Jurkat, Clone E6-1 (cell line): ENCODE measurements at places on chromosomes 4 and X.

DNA sequence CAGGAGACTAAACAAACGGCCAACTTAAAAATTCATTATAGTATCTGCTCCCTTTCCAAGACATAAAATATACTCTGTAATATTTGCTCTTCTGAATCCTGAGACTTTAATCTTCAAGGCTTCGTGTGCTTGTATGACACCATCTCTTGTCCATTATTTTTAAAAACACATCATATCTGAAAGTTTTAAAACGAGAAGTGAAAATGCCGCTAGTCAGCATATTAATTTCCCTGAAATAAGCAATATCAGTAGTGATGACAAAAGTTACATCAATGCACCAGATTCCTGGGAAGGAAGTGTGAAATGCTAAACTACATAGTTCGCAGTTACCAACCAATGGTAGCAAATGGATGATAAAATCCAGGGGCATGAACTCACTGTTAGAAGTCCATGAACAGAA is 66.8 kb upstream of the EXOC1L start:
- no peak for DNase-seq

- DNase-seq: no peak
Measured at GRCh38 chr4:184937745-184938144, 80.5 kb upstream of the HELT start.

GRCh38 chr4:159429693-159430035 is 326.8 kb downstream of the RAPGEF2 start:
- no peak for DNase-seq

DNA sequence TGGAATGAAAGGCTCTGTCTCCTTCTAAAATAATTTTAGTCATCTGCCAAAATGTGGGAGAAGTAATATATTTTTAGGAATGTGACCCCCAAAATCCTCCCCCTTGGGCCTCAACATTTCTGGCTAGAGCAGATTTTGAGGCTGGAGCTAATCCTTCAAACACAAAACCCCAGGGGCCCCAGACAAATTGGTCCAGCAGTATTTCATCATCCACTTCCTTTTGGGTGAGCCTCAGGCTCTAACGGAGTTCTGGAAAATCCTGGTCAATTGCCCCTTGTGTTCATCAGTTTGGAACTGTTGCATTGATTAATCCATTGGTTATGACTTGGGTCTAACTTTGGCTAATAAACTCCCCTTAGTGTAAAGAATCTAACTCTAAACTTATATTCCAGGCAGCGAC is 67.4 kb upstream of the PCDH19 start:
- DNase-seq: no peak

- DNase-seq: no peak
Measured at GRCh38 chr4:145805490-145805889, 125.5 kb downstream of the C4orf51 start.

DNA sequence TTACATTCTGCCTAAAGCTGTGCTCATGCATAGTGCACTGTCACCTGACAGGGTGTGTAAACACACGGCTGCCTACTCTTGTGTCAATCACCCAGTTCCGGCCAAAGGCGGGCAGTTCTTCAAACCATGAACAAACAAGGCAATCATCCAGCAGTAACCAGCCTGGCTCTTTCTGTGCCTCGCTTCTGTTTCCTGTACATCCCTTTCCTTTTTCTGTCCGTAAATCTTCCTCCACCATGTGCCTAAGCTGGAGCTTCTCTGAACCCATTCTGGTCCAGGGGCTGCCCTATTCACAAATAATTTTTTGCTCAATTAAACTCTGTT is 60.8 kb upstream of the CBR4 start:
- no peak for DNase-seq
